Tibial nerve (tissue), 4 donors: ENCODE measurements at places on chromosomes 4 and X.

DNA sequence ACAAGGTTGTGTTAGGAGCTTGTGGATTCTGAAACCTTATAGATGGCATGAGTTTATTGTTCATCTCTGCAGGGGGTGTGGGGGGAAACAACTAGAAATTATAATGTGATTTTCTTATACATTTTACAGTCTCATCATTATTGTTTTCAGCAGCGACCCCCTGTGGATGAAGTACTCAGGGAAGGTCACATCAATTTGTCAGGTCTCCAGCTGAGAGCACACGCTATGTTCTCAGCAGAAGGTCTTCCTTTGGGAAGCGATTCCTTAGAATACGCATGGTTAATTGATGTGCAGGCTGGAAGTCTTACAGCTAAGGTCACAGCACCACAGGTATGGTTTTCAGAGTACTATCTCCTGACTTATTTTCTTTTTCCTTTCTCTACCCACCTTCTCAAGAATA, 72.2 kb downstream of the BLTP1 start:
- peak; percentile 24 for DNase-seq

DNA sequence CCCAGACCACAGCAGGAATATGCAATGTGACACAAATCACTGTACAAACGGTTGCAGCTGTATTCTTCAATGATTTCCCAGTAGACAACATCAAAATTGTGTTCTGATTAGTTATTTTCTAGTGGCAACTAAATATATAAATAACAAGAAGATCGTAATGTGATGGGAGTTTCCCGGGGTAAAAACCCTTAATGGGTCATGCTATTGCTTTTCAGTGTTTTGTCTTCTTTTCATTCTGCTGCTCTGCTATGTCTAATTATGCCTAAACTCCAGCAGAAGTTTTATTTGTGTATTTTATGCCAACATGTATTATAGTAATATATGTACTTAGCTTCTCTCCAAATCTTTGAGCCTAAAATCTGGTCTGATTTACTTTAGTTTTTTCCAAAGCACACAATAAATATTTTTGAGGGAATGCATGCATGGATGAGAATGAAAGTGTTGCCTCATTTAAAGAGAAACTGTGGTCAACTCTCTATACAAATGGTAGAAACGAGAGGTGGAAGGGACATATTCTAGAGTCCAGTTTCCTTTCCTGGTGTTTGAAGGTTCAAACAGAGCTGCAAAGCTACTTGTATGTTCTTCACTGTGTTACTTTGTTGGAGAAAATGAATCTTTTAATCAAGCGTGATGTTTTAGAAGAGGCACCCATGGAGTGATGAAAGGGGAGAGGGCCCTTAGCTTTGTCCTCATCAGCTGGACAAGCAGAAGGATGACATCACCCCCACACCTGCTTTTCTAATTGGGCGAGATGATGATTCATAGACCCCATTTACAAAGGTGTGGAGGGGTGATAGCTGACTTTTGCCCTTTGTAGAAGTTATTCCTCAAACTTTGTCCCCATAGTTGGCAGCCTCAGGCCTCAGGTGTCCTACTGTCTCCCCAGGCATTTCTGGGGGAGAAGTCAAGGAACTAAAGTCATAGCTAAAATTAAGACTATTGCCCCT, 129.7 kb downstream of the FRAS1 start:
- DNase-seq = no peak

DNA sequence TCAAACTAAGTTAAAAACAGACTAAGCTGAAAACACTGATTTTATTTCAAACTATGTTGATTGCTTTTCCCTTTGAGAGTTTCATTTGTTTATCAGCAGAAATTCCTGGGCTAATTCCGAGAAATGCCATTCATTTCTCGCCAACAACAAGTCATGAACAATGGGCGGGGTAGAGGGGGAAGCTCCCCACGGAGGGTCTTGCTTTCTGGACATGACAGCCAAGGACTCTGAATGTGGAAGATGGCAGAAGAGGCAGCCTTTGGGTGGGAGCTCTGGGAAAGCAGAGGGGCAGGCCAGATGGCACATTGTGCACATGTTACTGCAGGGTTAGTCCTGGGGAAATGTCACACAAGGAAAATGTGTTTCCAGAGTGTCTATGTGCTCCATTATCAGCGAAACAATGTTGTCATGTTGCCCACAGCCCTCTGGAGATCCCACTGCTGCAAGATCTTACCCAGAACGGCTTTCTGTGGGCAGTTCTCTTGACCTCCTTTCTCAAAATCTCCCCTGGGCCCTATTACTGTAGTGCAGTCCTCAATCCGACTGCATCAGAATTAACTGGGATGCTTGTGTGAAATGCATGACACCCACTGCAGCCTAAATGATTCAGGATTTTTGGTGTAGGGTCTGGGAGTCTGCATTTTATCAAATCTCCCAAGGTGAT, 45.0 kb downstream of the CHRDL1 start:
- DNase-seq = no peak

DNA sequence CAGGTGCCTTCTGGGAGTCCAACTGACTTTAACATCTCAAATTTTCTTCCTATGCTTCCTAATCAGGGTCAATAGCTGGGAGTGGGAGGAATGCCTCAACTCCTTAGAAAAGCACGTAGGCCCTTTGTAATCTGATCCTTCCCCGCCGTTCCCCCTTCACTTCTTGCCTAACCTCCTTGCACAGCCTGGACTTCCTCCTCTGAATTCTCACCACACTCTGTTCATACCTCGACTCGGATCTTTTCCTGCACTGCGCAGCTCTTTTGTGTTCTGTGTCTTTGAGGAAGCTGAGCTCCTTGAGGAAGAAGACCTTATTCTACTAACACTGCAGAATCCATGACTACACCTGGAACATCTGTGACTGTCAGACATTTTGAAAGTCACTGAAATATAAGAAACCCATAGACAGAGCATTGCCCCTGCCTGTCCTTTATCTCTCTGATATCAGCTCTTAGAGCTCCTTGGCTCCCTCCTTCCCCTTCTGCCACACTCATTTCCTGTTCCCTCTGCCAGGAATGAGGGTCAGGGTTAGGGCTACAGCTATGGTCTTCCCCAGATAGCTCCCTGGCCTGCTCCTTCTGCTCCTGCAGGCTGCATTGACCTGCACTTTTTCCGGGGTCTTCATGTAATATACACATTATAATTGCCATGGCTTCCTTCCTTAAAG, 140.2 kb upstream of the LDB2 start:
- DNase-seq = no peak

GRCh38 chr4:14025111-14025510, 397.6 kb upstream of the BOD1L1 start:
- DNase-seq = no peak

DNA sequence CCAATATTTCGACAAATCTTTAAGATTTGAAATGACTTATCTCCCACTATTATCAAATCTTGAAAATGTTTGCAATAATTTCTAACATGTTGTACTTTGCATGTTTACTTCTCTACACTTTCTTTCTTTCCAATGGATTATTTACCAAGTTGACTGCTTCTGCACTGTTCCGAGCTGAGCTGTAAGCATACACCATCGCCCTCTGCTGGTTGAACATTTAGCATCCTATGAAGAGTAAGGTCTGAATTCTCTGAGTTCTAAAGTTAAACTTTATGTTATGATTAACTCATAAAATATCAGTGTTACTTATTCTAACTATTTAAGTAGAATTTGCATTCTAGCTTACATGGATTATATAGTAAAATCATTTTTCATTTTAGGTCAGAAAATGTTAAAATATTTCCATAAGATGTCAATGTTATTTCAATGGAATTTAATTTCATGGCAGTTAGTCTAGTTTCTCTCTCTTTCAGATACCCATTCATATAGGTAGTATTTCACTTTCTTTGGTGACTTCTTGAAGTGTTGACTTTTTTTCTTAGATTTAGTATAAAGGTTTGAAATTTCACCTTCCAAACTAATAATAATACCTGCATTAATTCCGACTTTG, 137.4 kb downstream of the DKK2 start:
- no peak for DNase-seq

GRCh38 chr4:60223208-60223923, 976.8 kb upstream of the ADGRL3 start:
- DNase-seq = no peak

- no peak for DNase-seq
These were observed 174.6 kb downstream of the INPP4B start for GRCh38 chr4:142671516-142671915.

DNA sequence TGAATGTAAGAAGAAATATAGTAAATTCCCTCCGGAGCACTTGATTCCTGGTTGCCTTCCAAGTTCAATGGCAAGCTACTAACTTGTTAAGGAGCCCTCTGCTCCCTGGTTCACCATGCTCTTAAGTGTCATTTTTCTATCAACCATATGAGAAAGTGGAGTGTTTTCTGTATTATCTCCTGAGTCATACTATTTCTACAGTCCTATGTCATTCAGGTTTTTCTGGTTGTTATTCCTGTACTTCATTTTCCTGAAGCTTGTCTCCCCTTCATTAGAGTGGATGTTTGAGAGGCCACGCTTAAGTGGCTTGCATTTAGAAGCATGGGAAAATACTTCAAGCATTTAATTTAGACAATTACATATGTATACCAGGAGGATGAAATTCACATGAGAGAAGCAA, 14.7 kb upstream of the EPGN start:
- no peak for DNase-seq

DNA sequence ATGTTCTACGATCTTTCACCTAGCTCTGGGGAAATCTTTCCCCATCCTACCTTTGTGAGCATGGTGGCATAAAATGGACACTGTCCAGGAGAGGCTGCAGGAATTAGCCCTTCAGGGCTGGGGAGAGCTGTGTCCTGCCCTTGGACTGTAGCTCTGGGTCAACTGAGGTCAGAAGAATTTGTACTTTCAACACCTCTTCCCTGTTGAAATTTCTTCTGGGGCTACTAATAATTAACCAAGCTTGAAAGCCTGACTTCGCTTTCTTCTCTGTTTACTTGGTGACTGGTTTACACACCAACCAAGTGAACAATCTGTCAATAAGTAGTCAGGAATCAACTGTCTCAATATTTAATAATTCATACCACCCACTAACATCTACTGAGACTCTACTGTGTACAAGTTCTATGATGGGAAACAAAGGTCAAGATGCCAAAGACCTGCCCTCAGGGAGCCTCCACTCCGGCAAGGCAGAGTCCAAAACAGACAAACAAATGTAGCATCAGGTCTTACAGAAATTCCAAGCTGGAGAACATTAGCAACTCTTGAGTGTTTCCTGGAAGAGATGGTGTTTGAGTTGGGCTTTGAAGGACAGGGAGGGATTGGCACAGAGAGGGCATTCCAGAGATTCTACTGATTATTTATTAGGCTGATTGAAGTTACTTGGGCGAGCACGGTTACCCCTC, 113.1 kb downstream of the ENPP6 start:
- no peak for DNase-seq

DNA sequence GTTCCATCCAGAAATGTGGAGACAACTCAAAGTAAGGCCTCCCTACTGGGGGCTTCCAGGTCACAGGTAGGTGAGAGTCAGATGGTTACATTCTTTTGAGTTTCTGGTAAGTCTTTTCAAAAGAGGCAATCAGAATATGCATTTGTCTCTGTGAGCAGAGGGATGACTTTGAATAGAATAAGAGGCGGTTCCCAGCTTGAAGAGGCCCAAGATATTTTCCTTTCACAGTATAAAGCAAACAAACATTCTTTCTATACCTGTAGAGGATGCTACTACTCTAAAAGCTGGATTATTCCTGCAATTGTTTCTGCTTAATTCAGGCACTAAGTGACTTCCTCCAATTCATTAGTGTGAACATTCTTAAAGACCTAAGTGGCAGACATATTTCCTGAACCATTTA, 44.4 kb downstream of the DIAPH2 start:
- DNase-seq = no peak

DNA sequence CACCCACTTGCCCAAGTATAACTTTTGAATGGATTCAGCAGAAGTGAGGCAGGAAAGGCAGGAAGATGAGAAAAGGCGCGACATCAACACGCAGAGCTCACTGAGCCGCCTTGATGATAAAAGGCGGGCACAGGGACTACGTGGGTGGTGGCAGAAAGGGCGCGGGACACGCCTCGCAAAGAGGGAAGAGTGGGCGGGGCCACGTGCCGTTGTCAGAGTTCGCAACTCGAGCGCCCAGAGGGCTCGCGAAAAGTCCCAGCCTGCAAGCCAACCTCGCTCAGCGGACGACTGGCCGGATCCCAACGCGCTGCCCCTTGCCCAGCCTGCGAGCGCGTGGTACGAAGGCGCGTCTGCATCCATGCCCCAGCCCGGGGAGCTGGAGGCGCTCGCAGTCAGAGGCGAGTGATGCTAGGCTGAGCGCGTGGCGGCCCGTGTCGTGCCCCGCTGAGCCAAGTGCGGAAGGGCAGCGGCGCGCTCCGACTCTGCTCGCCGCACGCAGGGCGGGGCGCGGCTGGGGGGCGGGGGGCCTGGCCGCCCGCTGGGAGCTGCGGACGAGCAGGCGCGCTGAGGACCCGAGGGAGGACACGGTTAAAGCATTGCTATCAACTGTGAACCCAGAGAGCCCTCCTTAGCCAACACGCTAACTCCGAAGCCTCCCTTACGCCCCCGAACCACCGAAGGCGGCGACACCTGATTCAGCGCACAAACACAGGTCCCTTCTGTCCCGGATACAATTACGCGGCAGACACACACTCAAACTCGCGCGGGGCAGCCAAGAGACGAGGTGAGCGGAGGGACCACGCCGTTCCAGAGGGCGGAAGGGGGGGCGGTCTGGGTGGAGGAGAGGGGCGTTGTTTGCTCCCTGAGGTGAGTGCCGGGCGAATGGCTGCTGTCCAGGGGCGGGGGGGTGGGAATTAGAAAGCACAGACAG, at the start of gene UGT8:
UGT8 (plus strand) TSS at position 617 of the 931 bp plus-strand sequence. CDS start 24,074 bp downstream, outside the sequence.
- no peak for DNase-seq

DNA sequence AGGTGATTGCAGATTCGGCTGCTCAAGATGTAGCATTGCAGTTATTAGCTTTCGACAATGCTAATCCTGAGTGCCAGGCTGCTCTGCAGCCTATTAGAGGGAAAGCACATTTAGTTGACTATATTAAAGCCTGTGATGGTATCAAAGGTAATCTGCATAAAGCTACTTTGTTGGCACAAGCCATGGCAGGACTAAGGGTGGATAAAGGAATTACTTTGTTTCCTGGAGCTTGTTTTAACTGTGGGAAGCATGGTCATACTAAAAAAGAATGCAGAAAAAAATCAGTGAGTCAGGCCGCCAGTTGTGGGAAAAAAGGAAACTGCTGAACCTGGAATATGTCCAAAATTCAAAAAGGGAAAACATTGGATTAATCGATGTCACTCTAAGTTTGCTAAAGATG, 154.9 kb upstream of the TECRL start:
- no peak for DNase-seq

- peak; percentile 61 for DNase-seq
These were observed 203.6 kb downstream of the SPRY1 start for GRCh38 chr4:123599920-123600810.

DNA sequence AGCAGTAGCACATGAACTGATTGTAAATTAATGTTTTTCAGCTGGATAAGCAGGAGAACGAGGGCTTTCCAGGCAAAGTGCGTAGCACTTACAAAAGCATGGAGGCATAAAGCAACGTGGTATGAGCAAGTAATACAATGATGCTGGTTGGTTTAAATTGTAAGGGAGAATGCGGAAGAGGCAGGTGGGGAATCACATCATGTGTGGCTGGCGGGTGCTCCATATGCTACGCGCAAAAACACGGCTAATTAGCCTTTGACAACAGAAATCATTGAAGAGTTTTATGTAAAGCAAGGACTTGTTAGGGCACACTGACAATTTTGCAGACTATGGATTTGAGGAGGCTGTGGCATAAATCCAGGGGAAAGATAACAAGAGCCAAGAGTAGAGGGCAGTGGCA, 14.6 kb downstream of the SYTL4 start:
- no peak for DNase-seq

GRCh38 chr4:179836179-179837075, 2394.2 kb upstream of the AGA start:
- DNase-seq = no peak

- DNase-seq = no peak
These were observed 3.8 kb upstream of the CENPC start for GRCh38 chr4:67549123-67549522.
